ENCODE measurements at places on chromosomes 3 and 15. TPM values are rescaled to one million over a fixed set of nuclear protein-coding genes. Genes with fewer than 3 reads are reported as not detected.

Gene ATG7
- total RNA-seq = 72.7 TPM

Gene PIF1
- total RNA-seq = 2.8 TPM

Gene TMEM62
- 74.4 TPM for total RNA-seq

Gene PCLAF
- total RNA-seq = 0.46 TPM

Gene NIT2
- 36.5 TPM for total RNA-seq

Gene FGD5
- total RNA-seq = 0.12 TPM

Gene HOMER2
- 19.5 TPM for total RNA-seq

Gene DLEC1
- total RNA-seq = 0.83 TPM

Data from B cell (primary cell).